Mucosa of gallbladder (tissue), 1 donor: ENCODE measurements at places on chromosomes 7 and 10. TPM values are rescaled to one million over a fixed set of nuclear protein-coding genes. Genes with fewer than 3 reads are reported as not detected.

DNA sequence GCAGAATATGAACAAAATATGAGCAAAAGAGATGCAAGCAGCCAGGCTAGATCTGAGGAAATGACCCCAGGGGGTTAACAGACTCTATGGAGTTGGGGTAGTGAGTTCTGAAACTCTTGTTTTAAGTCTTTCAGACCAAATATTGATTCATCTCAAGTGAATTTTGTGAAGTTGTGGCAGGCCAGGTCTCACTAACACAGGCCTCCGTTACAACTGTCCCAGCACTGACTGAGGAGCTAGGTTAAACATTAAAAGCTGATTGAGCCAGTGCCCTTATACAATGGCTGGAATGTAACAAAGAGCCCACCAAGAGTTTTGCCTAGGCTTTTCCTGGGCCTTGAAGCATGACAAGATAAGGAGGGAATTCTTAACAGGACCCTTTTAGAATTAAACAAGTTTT, 192.3 kb upstream of the STK17A start:
- DNase-seq = no peak

GRCh38 chr10:21398563-21399231, 126.8 kb downstream of the SKIDA1 start:
- no peak for DNase-seq

GRCh38 chr10:82498976-82499375, 624.0 kb downstream of the NRG3 start:
- DNase-seq = no peak

The ARHGEF5 gene
- 45.8 TPM for total RNA-seq
